Activated CD4-positive, alpha-beta T cell treated with anti-CD3 and anti-CD28 coated beads, Interleukin-2, amount 50 U/mL, for 4 hours (primary cell): ENCODE measurements at places on chromosomes 7 and 10.

DNA sequence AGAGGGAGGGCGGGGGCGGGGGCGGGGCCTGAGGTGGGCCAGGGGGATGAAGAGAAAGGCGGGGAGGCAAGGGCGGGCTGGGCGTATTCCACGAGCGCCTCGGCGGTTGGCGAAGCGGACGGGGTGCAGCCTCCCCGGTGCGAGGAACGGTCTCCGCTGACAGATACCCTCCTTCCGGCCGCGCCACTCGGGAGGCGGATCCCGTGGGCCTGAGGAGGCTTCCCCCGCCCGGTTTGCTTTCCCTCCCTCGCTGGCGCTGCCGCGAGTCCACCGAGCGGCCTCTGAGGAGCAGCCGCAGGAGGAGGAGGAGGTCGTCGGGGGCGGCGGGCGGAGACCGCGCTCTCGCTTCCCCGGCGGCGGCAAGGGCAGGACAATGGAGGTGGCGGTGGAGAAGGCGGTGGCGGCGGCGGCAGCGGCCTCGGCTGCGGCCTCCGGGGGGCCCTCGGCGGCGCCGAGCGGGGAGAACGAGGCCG, at the start of gene TRIM24:
Gene TRIM24 (plus strand): TSS at position 84 of the 473 bp plus-strand sequence. CDS start 290 bp downstream, at position 374.
- DNase-seq: no peak

DNA sequence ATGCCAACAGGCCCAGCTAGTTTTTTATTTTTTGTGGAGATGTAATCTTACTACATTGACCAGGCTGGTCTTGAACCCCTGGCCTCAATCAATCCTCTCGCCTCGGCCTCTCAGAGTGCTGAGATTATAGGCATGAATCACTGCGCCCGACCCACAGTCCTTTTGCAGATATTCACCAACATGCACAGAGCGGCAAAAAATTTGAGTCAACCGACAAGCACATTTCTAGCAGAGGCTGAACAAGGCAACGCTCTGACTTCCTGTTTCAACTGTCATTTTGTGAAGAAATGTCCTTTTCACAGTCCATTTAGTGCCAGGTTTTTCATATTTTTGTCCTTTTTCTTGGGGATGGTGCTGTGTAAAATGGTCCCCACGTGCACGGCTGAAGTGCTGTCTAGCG, 71.1 kb upstream of the KAT6B start:
- DNase-seq: no peak

GRCh38 chr10:113600569-113600968, 47.7 kb downstream of the HABP2 start:
- DNase-seq: no peak

- DNase-seq: no peak
Measured at GRCh38 chr10:46556515-46557318, at the start of gene GPRIN2. GPRIN2 (minus strand) TSS chr10:46556658; CDS start chr10:46550736, 5,922 bp downstream.

DNA sequence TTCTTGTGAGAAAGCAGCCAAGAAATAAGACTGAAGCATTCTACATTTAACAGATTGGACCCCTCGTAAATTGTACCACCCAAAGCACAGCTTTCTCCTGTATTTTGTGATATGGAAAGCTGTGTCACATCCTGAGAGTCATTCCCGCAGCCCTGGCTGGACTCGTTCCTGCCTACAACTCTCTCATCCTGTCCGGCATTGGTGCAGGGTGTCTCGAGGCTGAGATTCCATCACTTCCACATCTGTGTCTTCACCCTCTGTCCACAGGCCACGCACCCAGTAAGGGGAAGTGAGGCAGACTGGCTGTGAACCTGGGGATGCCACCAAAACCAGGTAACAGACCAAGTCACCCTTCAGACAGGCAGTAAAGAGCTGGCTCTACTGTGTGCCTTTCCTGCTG, 146.2 kb upstream of the KLF6 start:
- DNase-seq: no peak

GRCh38 chr10:26628395-26628794, 69.1 kb upstream of the PDSS1 start:
- DNase-seq: no peak

DNA sequence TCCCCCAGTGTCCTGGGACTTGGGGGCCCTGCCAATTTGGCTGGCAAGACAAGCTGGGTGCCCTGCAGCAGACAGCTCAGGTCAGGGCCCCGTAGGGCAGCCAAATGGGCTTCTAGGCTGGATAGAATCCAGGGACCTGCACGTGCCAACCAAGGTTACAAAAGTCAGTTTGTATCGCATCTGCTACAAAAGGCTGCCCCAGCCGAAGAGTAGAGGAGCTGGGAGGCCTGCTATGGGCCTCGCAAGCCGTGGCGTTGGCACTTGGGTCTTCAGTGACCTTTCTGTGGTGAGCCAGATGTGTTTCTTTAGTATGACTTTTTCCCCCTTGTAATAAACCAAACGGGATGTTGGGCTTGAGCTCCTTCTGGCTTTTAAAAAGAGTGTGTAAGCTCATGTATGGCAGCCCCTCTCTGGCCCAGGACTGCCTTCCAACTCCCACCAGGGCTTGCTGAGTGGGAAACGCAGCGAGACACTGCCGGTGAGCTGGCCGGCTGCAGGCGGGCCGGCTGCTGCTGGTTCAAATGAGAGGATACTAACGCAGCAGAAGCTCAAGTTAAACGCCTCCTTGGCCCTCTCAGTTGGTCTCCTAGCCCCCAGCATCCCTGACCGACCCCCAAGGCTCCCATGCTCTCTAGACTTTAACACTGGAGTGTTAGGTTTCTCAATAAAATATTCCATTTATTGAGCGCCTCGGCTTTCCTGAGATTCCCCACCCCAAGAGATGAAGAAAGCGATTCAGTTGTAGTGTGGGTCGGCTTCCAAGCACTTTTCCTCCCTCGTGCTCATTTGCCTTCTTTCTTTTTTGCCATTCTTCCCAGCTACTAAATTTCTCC, 3.1 kb upstream of the HOXA10 start:
- DNase-seq: no peak

DNA sequence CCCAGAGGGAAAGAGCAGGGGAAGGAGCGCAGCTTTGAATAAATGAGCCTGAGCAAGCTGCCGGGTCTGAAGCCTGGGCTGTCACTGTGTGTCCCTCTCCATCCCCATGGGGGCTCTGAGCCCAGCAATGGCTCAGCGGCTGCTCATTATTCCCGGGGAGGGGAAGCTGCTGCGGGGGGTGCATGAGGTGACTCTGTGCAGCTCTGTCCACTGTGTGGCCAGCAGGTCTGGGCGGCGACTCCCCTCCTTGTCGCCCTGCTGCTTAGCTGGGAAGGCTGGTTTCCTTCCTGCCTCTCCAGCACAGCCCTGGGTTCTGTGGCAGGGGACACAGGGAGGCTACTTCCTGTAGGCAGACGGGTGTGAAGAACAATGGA, 234.2 kb downstream of the PRPF18 start:
- no peak for DNase-seq

DNA sequence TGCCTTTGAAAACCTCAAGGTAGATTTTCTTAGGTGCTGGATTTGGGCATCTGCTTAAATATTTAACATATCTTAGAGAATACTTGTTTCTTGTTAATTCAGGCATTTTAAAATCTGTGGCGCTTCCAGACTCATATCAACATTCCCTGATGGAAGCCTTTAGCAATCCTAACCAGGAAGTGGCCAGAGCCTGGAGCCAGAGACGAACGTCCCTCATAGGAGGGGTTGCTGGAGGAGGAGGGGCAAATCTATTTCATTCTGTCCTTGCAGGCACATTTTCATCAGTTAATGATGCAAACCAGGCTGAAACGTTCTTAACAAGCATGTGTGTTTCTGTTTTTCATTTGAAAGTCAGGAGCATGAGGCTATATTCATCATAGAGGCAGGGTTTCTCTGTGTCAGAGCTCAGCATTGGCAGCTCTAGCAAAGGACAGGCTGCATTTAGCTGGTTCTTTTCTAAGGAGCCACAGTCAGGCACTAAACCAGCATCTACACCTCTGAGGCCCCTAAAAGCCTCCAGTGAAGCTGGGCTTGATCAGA, 17.8 kb upstream of the IFIT2 start:
- DNase-seq: no peak

GRCh38 chr10:11515596-11516430, 95.6 kb downstream of the USP6NL start:
- DNase-seq: peak; percentile 43

DNA sequence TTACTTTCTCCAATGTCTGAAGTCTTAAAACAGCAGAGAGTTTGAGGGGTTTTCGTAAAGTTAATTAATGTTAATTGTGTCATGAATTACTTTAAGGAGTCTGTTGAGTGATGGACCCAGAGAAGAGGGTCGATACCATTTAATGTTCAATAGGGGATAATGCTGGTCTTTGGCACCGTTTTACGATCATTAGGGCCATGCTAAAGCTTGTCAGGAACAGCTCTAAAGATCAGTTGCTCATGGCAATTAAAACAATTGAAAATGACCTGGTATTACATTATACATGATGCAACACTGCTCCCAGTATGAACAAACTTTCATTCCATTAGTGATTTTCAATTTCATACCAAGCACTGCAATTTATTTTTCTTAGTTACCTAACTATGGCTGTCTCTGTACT, 296.9 kb downstream of the ETV1 start:
- DNase-seq: no peak

GRCh38 chr7:85413718-85414117, 226.9 kb upstream of the SEMA3D start:
- DNase-seq: no peak

DNA sequence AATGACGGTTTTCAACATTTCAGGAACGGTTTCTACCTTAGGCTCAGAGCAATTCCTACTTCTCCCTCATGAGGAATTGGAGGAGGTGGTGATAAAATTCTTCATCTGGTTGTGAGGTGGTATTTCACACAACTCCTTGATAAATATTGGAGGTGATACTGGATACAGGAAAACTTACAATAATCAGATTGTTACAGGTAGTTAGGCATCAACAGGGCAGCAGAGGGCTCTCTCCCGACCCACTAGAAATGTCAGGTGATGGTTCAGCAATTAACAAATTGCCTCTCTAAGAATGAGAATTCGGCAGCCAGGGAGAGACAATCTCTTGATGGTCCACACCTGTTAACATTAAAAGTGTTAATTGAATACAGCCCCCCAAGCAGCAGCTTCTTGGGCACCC, 22.6 kb downstream of the ZNF786 start:
- DNase-seq: no peak

DNA sequence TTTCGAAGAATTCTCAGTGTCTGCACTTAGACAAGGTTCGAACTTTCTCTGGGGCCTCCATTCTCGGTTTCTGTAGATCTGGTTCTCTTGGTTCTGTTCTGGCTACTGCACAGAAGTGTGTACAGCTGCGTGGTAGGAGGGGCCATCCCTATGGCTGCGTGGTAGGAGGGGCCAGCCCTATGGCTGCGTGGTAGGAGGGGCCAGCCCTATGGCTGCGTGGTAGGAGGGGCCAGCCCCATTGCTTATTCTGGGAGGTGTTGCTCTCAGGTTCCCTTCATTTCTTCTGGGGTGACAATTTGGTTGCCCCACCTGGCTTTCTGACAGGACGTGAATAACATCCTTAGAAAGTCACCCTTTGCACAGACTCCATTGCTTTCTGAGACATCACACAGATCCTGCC, 65.2 kb upstream of the CHST15 start:
- no peak for DNase-seq

DNA sequence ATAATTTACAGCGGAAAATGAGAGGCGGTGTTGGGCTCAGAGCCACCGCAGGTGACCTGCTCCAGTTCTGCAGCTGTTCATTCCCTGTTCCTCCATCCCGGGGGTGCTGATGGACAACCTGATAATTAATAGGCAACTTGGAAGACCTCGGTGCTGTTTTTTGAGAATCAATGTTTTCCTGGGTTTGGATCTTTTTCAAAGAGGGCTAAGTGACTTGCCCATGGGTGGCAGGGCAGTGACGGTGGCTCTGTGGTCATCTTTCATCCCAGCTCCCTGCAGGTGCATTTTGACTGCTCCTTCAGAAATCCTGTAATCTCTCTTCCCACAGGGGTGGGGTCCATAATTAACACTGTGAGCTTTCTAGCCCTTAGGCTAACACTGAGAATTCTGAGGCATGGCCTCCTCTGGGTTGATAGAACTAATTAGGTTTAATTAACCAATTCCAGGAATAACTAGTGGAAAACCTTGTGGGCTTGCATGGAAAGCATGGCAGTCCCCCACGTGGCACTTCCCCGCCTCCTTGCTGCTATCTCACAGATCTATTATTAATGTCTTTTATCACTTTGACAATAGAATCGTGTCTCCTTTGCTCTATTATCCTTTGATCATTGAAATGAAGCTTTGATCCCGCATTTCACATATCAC, 217.9 kb downstream of the GLRX3 start:
- no peak for DNase-seq
